ENCODE measurements at places on chromosomes 16 and 17.

GRCh38 chr16:49015225-49015592 lies 266.4 kb downstream of the CBLN1 start:
- DNase-seq: no peak

GRCh38 chr16:379183-379960 lies 2.4 kb downstream of the PGAP6 start:
- no peak for DNase-seq

GRCh38 chr17:43694081-43694870 lies 32.6 kb upstream of the MEOX1 start:
- peak; percentile 74 for DNase-seq

GRCh38 chr17:903691-904481 lies 75.7 kb downstream of the NXN start:
- DNase-seq: peak; percentile 97

GRCh38 chr17:83005639-83006038 lies 73.8 kb upstream of the METRNL start:
- DNase-seq: no peak

GRCh38 chr16:72815348-72816318 lies 232.3 kb downstream of the ZFHX3 start:
- DNase-seq: no peak

GRCh38 chr17:35241520-35241919 lies 1.4 kb upstream of the SLFN5 start:
- no peak for DNase-seq

DNA sequence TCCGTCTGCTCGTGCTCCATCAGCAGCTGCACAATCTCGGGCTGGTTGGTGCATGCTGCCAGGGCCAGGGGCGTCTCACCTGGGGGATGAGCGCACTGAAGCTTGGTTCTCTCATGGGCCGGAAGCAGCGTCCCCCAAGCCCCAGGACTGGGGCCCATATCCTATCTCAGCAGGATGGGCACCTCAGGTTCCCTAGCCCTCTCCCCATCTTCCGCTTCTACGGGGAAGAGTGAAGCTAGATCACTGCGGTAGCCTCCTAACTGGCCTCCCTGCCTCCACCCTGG lies 24.8 kb downstream of the TRPV3 start:
- DNase-seq: no peak

DNA sequence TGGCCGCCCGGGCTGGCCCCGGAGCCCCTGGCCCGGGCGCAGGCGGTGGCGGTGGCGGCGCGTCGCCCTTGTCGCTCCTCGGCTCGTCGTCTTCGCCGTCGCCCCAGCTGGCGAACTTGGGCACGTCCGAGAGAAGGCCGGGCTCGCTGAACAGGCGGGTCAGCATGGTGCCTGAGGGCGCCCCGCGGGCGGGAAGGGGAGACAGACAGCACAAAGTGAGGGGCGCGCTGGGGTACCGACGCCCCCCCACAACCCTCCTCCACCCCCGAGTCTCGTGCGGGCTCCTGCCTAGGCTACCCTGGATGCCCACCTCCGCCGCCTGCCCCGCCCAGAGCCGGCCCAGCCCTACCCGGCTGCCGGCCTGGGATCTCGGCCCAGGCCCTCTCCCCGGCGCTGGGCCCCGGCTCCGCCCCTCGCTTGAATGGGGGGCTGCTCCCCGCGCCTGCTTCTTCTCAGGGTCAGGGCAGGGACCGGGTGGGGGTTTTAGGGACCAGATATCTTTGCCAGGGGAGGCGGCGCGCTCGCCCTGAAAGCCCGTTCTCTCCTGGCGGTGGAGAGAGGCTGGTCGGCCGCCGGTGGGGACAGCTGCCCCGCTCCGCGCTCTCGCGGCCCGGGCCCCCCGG lies 1.2 kb downstream of the NEUROD2 start:
- no peak for DNase-seq

DNA sequence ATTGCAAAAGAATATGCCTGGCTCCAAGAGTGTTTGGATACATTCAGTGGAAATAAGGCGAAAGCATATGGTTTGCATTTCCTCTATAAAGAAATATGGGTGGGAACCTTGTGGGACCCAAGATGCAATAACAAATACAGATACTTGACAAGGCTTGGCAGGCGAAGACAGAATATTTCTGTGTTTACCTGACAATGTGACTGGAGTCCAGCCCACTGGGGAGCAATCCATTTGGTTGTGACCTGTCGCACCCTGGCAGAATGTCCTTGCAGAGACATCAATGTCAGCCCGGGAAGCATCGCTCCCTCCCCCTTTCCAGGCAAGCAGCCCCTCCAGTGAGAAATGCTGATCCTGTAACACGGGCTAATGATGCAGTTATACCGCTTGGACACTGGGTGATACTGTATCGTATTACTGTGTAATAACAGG lies 296.6 kb downstream of the MAF start:
- no peak for DNase-seq

DNA sequence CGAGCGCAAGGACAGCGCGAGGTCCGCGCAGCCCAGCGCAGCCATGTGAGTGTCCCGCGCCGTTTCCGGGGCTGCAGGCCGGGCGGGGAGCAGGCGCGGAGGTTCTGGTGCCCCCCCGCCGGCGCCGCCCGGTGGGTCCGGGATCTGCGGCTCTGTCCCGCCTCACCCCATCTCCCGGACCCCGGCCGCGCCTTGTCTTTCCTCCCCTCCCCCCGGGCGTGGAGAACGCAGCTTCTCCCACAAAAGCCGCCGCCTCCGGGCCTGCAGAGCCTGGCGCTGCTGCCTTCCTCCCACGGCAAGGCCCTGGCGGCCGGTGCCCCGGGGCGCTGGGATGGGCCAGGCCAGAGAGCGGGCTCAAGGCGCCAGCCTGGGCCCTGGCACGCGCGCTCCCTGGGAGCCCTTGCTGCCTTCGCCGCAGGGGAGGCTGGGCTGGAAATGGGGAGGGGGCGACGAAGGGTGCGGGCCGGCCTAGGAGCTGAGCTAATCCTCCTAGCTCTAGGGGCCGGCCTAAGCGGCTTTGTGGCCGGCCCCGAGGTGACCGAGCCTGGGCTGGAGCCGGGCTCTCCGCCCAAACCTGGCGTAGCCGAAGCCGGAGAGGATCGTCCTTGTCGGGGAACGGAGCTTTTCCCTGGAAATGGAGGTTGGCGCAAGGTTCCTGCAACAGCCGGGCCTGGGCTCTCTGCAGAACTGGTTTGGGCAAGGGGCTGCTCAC lies 397 bp downstream of the RIPOR1 start:
- peak; percentile 32 for DNase-seq

- no peak for DNase-seq
Observed at GRCh38 chr17:73182616-73183310, 10.1 kb upstream of the COG1 start.

DNA sequence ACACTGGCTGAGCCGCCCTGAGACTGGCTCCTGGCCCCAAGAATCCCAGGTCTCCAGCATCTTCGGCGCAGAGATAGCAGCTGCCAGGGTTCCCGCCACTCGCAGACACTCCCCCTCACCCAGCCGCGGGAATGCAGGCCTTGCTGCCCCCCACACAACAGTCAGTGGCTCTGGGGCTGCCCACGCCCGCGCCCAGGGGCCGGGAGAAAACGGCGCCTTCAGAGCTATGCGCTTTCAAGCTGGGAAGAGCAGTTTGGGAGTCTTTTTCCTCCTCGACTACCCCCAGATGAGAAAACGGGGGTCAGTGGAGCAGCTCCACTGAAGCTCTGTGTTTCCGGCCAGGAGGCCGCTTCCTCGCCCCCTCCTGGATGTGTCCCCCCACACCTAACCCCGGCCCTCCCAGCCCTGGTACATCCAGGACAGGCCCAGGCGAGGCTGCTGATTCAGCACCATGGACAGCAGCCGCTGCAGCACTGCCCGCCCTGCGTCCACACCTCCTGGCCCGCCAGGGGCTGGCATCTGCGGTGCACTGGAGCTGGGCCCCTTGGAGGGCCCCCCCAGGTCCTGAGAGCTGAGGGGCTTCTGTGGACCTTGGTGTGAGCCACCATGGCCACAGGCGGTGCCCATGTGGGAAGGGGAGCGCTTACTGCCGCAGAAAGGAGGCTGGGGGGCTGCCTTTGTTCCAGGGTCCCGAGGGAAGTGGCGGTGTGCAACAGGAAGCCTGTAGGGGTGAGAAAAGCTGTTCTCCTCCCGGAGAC lies 35.7 kb downstream of the CACNA1H start:
- peak; percentile 10 for DNase-seq

GRCh38 chr17:32116937-32117336 lies 25.4 kb upstream of the RHOT1 start:
- DNase-seq: no peak
